ENCODE measurements at places on chromosomes 13 and 19. TPM values are rescaled to one million over a fixed set of nuclear protein-coding genes. Genes with fewer than 3 reads are reported as not detected.

Gene FLT3LG
- total RNA-seq = 61.2 TPM

Gene ZNF585A
- 7.0 TPM for total RNA-seq

Gene CYP2F1
- not detected for total RNA-seq

Gene FUT1
- total RNA-seq = 0.11 TPM

Gene SPACA6
- total RNA-seq = 2.4 TPM

Gene UBE2S
- 241 TPM for total RNA-seq

Gene SEMA6B
- total RNA-seq = not detected

Gene PEG3
- total RNA-seq = 0.09 TPM

Gene ZNF100
- total RNA-seq = 23.8 TPM

Gene FAM216B
- not detected for total RNA-seq

Gene AMH
- 6.1 TPM for total RNA-seq

Gene IFI30
- total RNA-seq = 22.9 TPM

Gene ICAM4
- 0.54 TPM for total RNA-seq
